Activated CD4-positive, alpha-beta T cell treated with anti-CD3 and anti-CD28 coated beads, Interleukin-2, amount 50 U/mL, for 4 hours (primary cell): ENCODE measurements at places on chromosomes 16 and 17.

DNA sequence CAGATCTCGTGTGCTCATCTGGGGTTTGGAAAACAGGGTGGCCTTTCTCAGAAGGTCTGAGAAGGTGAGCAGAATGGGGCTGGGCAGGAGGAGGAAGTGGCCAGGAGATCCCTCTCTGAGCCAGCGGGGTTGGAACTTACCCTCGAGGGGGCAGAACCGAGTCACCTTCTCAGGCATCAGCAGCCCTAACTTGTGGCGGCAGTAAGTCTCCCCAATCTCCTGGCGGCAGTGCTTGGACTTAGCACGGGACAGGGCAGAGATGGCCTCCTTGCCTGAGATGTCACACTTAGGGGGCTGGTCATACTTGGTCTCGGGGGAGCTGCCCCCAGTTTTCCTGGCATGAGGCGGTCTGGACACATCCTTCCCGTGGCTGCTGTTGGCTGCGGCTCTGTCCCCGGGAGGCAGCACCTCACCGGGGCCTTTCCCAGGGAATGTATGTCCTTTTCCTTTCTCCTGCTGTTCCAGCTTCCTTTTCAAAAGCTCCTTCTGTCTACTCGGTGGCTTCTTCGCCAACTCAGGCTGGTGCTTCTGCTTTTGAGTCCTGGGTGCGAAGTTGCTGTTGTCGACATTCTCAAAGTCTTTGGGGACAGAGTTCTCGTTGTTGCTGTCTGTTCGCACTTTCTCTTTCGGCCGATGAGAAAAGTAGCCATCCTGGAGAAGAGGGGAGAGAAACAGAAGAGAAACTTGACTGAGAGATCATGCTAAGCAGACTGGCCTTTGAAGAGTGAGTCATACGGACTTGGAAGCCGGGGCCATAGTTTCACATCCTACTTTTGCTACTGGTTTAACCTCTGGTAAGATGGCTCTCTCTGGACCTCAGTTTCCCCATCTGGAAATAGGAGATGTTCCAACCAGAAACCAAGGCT, 211.7 kb downstream of the XYLT1 start:
- no peak for DNase-seq

DNA sequence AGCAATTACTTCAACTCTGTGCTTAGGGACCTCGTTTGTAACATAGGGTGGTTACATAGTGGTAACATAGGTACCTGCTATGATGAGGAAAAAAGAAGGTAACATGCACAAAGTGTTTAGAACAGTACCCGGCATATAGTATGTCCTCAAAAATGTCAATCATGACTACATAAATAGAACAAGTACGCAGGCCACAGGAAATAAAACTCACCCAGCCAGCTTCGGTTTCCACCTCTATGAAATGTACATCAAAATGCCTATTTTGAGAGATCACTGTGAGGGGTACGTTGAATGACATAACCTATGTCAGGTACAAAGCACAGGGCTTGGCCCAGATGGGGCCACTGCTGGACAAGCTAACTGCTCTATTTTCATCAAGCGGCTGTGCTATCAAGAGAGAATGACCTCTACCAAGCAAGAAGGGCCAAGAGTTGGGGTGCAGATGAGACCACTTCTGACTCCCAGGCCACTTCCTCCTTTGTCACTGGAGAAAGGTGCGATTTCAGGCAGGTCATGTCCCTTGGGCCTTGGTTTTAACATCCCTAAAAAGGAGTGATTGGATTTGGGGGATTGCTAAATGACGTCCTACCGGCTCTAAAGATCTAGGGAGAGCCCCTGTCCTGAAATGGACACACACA, 45.4 kb downstream of the WSB1 start:
- no peak for DNase-seq

GRCh38 chr16:21659124-21659523, 4.6 kb upstream of the OTOA start:
- DNase-seq = no peak

- no peak for DNase-seq
Measured at GRCh38 chr17:81580481-81580880, 28.3 kb upstream of the FAAP100 start.

GRCh38 chr16:49620158-49620868, 235.6 kb downstream of the ZNF423 start:
- DNase-seq = no peak
